ENCODE measurements at places on chromosomes 5 and 9.

GRCh38 chr9:126880947-126881332 lies 20.5 kb downstream of the ZBTB34 start:
- DNase-seq, result no peak

DNA sequence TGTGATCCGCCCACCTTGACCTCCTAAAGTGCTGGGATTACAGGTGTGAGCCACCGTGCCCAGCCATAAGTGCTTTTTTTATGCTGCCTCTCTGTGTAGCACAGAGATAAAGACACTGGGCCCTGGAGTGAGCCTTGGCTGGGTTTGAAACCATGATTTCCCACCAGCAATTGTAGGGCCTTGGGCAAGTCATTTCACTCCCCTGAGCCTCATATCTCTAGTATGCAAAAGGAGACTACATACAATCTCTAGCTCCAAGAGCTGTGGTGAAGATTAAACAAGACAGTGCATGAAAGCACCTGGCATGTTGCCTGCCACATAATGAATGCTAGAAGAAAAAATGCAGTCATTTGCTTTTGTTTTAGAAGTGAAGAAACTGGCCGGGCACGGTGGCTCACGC lies 3.9 kb downstream of the FABP6 start:
- no peak for DNase-seq

DNA sequence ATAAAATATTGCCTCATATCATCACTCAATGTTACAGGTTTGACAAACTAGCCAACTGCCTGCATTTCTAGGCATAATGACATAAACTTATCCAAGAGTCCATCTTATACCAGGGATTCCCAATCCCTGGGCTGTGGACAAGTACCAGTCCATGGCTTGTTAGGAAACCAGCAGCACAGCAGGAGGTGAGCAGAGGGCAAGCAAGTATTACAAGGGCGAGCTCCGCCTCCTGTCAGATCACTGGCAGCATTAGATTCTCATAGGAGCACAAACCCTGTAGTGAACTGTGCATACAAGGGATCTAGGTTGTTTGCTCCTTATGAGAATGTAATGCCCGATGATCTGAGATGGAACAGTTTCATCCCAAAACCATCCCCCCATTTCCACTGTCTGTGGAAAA lies 144.9 kb downstream of the PRKACG start:
- DNase-seq, result no peak

DNA sequence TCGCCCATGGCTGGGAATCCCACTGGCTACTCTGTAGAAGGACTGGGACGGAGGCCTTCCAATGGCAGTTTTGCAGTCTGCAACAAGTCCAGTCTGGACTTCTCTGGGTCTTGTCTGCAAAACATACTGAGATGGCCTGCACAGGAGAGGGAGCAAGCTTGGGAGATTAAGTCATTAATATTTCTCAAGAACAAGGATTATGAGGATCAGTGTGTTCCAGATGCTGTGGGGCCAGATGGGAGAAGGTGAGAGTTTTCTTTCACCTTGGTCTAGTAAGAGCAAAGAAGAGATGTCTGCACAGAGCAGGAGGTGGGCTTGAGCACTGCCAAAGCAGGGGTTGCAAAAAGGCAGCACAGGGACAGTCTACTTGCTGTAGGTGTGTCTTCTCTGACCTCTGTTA lies at the start of gene PDE6A:
Gene PDE6A, minus strand, starts transcription at position 128 of the 400 bp plus-strand sequence. Its CDS starts 120 bp downstream, at position 8.
- DNase-seq, result no peak

- no peak for DNase-seq
Measured at GRCh38 chr5:53076014-53076583, 33.5 kb downstream of the MOCS2 start.

DNA sequence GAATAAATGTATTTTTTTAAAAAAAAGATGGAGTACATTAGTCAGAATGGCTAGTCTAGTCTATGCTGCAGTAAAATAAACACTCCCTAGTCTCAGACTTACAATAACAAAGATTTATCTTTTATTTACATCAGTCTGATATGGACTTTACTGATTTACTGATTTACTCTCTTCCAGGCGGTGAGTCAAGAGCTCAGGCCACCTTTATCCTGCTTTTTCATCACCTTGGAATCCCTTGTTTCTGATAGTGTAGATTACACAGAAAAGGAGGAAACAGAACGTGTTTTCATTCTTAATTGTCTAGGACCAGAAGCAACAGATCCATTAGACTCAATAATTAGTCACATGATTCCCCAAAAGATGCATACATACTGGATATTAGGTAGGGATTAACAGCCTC lies 290.1 kb upstream of the TRPC7 start:
- DNase-seq, result no peak

DNA sequence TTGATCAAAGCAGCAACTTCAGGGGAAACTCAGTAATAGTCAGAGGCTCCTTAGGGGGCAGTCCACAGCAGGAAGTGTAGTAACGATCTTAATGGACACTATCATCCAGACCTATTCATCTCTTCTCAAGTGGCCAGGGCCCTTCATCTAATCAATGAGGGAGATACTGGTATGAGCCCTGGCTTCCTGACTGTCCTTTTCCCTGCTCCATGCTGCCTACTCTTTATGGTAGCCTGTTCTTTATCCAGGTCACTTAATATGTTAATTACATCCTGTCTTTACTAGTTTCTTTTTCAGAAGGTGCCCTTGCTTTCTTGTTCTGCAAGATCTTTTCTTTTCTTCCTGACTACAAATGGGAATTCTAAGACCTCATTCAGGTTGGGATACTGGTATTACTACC lies 197.1 kb downstream of the CAVIN4 start:
- no peak for DNase-seq

All from ACHN (cell line).